Psoas muscle (tissue), 8 donors: ENCODE measurements at places on chromosomes 5 and 9. TPM values are rescaled to one million over a fixed set of nuclear protein-coding genes. Genes with fewer than 3 reads are reported as not detected.

GRCh38 chr9:90726215-90726614 is 75.4 kb upstream of the SYK start:
- H3K4me3 ChIP-seq, result no peak overlapping the region
- H3K27ac ChIP-seq, result no peak overlapping the region
- no peak for DNase-seq
- no peaks in the 10 kb centered on the region for H3K27me3 ChIP-seq
- H3K36me3 ChIP-seq, result no peaks in the 10 kb centered on the region

DNA sequence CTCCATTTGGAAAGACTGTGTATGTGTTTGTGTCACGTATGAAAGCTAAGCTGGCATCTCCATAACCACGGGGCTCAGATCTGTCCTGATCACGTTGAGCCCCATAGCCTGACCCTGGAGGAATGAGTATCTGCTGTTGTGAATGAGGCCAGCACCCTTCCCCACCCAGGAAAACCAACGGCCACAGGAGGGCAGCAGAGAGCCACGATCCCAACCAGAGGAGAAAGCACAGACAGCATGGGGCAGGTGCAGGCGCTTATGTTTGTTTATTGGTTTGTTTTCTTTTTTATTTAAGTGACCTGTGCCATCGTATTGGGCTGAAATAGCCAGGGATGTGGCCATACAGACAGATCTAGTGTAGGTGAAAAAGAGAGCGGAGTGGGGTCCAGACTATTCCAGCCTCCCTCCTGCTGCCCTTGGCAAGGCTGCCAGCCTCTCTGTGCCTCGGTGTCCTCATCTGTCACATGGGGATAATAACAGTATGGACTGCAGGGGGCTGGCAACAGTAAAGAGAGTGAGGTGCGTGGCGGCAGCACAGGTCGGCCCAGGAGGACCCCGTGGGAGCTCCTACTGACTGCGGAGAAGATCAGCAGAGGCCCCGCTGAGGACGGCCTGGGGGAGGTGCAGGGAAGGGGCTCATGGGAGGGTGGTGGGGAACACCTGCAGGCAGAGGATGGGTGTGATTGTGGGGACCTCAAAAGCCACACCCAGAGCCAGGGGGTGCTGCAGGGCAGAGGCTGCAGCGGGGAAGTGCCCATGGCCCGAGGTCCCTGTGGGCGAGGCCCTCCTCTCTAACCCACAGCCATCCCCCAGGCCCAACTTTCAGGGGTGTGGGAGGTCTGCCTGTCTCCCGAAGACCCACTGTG is 12.1 kb downstream of the OR2V2 start:
- peak overlapping the region; percentile 55 for H3K27ac ChIP-seq
- peaks cover 5% of the 10 kb centered on the region for H3K4me1 ChIP-seq
- H3K4me3 ChIP-seq, result no peak overlapping the region
- peak; percentile 87 for DNase-seq
- H3K27me3 ChIP-seq, result peaks cover 4% of the 10 kb centered on the region

- H3K4me3 ChIP-seq, result no peak overlapping the region
- no peaks in the 10 kb centered on the region for H3K4me1 ChIP-seq
- no peaks in the 10 kb centered on the region for H3K27me3 ChIP-seq
- no peak overlapping the region for H3K27ac ChIP-seq
- no peaks in the 10 kb centered on the region for H3K36me3 ChIP-seq
- no peak for DNase-seq
Observed at GRCh38 chr9:28264368-28264767, 691.1 kb upstream of the C9orf72 start.

GRCh38 chr9:134502809-134503211 is 138.8 kb upstream of the COL5A1 start:
- H3K4me3 ChIP-seq, result no peak overlapping the region
- H3K36me3 ChIP-seq, result no peaks in the 10 kb centered on the region

DNA sequence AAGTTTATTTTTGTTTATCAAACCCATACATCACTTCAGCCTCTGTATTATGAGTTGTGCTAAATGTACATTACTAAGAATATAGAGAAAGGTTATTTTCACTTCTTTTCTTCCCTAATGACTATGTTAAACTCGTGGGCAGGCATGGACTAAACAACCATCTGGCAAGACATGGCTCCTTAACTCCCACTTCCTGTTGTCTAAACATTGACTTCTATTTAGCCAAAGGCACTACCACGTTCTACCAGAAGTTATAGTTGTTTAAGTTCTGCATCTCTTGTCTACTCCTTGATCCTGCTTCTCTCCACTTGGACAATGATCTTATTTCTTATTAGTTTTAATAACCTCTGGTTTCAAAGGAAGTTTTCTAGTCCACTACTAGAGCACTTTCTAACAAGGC is 136.1 kb downstream of the MACIR start:
- peak overlapping the region; percentile 10 for H3K27ac ChIP-seq
- no peak for DNase-seq
- no peak overlapping the region for H3K4me3 ChIP-seq
- no peaks in the 10 kb centered on the region for H3K36me3 ChIP-seq

DNA sequence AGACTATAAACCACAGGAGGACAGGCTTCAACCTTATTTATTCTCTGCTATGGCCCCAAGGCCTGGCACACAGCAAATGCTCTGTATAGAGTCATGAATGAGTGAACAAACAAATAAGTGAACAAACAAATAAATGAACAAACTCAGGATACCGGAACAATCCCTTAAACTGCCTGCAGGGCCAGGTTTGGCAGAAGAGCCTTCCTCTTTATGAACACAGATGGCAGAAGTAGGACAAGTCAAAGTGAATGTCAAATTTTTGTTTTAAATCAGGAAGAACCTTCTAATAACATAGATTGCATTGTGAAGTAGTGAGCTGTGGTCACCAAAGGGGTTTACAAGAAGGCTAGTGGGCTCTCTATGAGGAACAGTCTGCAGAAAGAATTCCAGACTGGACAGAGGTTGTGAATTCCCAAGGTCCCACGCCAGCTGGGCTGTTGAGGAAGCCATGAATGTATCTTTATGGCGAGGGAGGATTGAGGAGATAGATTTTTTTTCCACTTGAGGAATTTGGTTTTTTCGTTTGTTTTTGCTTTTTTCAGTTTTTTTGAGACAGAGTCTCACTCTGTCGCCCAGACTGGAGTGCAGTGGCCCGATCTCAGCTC is 30.3 kb upstream of the STING1 start:
- no peak overlapping the region for H3K4me3 ChIP-seq
- H3K27ac ChIP-seq, result no peak overlapping the region
- H3K4me1 ChIP-seq, result no peaks in the 10 kb centered on the region
- no peaks in the 10 kb centered on the region for H3K27me3 ChIP-seq
- DNase-seq, result no peak
- H3K36me3 ChIP-seq, result no peaks in the 10 kb centered on the region

- no peak overlapping the region for H3K4me3 ChIP-seq
- H3K36me3 ChIP-seq, result no peaks in the 10 kb centered on the region
- peak overlapping the region; percentile 54 for H3K27ac ChIP-seq
- no peaks in the 10 kb centered on the region for H3K4me1 ChIP-seq
- no peaks in the 10 kb centered on the region for H3K27me3 ChIP-seq
Observed at GRCh38 chr9:18785604-18786003, 247.4 kb downstream of the SAXO1 start.

- H3K27me3 ChIP-seq, result peaks cover 2% of the 10 kb centered on the region
- H3K4me1 ChIP-seq, result no peaks in the 10 kb centered on the region
- no peak overlapping the region for H3K27ac ChIP-seq
- no peak overlapping the region for H3K4me3 ChIP-seq
- H3K36me3 ChIP-seq, result no peaks in the 10 kb centered on the region
Observed at GRCh38 chr5:121833617-121834016, 18.1 kb upstream of the FTMT start.

DNA sequence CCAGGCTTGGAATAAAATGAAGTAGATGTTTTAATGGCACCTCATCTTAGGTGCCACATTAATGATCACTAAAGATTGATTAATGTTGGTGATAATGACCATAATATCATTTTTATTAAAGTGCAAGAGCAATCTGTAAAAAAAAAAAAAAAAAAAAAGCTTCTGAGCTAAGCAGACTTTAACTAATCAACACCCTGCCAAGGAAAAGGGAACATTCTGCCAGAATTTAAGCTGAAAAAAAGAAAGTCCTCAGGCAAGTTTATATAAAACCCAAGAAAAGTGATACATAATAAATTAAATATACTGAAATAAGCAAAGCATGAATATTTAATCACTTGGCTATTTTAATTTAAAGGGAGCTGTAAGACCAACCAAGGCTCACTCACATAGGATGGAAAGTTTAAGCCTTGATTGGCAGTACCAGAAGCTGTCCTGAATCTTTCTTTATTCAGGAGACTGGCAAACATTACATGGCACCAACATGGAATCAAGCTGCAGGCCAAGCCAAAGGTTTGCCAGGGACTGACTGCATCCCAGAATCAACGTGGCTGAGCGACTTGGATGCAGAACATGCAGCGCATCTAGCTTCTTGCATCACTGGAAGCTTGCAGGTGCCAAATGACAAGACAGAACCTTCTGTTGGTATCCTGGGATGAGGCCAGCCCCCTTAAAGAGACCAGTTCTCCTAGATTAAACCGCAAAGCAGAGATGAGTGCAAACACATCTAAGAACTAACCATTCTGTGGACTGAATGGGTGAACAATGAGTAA is 413.6 kb downstream of the ENC1 start:
- no peaks in the 10 kb centered on the region for H3K36me3 ChIP-seq
- H3K4me3 ChIP-seq, result no peak overlapping the region
- no peak overlapping the region for H3K27ac ChIP-seq
- peak; percentile 69 for DNase-seq
- H3K27me3 ChIP-seq, result no peaks in the 10 kb centered on the region

DNA sequence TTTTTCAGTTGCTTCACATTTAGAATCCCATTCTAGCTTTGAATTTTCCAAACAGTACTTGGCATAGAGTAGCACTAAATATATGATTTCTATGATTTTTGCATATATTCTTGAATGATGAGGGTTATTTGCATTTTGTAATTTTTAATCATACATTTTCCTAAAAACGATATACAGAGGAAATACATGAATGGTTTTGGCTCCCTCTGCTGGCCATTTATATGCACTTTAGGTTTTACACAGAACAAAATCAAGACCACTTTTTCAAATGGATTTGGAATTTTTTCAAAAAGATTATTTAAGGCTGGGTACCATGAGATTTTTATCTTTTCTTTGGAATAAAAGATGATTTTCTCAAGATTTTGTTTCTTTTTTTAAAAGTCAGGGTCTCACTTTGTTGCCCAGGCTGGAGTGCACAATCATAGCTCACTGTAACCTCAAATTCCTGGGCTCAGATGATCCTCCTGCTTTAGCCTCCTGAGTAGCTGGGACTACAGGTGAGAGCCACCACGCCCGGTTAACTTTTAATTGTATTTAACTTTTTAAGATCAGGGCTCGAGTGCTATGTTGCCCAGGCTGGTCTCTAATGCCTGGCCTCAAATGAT is 16.7 kb upstream of the COMMD10 start:
- H3K27me3 ChIP-seq, result no peaks in the 10 kb centered on the region
- H3K4me3 ChIP-seq, result no peak overlapping the region
- H3K36me3 ChIP-seq, result no peaks in the 10 kb centered on the region

DNA sequence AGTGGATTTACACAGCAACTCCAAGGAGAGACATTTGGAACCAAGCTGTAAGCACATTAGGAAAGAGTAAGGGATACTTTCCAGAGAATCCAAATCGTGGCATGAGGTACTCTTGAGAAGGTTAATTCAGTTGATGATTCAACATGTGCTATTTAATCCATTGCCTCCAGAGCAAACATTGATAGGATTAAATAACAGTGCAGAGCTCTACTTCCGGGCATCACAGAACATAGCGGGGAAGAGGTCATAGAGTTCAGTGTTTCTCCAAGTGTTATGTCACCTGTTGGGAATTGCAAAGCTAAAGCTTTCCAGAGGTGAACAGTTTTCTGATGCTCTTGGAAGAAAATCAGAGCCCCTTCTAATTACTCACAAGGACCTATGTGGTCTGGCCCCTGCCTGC is 127.5 kb downstream of the PPP2R2B start:
- no peaks in the 10 kb centered on the region for H3K27me3 ChIP-seq
- no peaks in the 10 kb centered on the region for H3K4me1 ChIP-seq
- H3K27ac ChIP-seq, result no peak overlapping the region
- H3K4me3 ChIP-seq, result no peak overlapping the region

- no peak overlapping the region for H3K4me3 ChIP-seq
- H3K36me3 ChIP-seq, result no peaks in the 10 kb centered on the region
- no peaks in the 10 kb centered on the region for H3K27me3 ChIP-seq
- no peaks in the 10 kb centered on the region for H3K4me1 ChIP-seq
Observed at GRCh38 chr9:80156756-80157472, 585.1 kb downstream of the TLE4 start.

- no peak for DNase-seq
- H3K4me1 ChIP-seq, result peaks cover 8% of the 10 kb centered on the region
- no peaks in the 10 kb centered on the region for H3K36me3 ChIP-seq
- H3K27me3 ChIP-seq, result no peaks in the 10 kb centered on the region
Observed at GRCh38 chr9:129988607-129989361, 54.2 kb downstream of the FNBP1 start.

- DNase-seq, result no peak
- no peak overlapping the region for H3K27ac ChIP-seq
- H3K4me1 ChIP-seq, result peaks cover 6% of the 10 kb centered on the region
- H3K27me3 ChIP-seq, result no peaks in the 10 kb centered on the region
Observed at GRCh38 chr5:6749026-6749716, 35.9 kb downstream of the TENT4A start.

- DNase-seq, result no peak
- H3K27me3 ChIP-seq, result no peaks in the 10 kb centered on the region
- no peaks in the 10 kb centered on the region for H3K4me1 ChIP-seq
- H3K4me3 ChIP-seq, result no peak overlapping the region
Observed at GRCh38 chr5:34022121-34022705, 14.4 kb upstream of the AMACR start.

DNA sequence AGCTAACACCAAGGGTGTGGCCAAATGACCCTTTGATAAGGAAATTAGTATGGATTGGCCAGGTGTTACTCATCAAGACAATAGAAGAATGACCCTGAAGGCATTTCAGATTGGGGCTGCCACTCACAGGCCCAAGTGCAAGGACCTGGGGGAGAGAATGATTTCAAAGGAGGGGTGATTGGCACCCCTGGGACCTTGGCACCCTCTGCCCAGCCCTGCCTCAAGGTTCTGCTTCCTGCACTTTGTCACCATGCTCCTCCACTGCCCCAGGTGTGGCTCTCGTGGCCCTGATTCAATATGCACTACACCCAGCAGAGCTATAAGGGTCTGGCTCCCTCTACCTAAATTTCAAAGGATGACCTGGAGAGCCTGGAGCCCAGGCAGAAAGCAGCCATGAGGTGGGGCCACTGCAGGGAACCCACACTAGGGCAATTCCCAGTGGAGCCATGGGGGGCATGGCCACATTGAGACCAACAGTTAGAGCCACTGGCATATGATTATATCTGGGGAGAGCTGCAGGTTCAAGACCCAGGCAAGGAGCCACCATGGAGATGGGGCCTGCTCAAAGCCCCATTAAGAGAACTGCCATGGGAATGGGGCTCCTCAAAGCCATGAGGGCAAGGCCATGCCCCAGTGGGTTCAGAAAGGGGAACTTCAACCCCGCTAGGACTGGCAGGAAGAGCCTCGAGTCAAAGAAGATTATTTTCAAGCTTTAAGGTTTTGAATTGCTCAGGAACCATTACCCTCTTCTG is 93.0 kb downstream of the CEMIP2 start:
- no peak overlapping the region for H3K4me3 ChIP-seq
- no peak overlapping the region for H3K27ac ChIP-seq
- no peaks in the 10 kb centered on the region for H3K27me3 ChIP-seq
- H3K4me1 ChIP-seq, result no peaks in the 10 kb centered on the region

The SLC9A3 gene
- total RNA-seq, result 1.7 TPM

The FANCG gene
- 6.0 TPM for total RNA-seq

The STK32A gene
- total RNA-seq, result 0.36 TPM

The PCDHGA4 gene
- total RNA-seq, result 2.4 TPM

The LEAP2 gene
- total RNA-seq, result 0.61 TPM

The GABRB2 gene
- 0.21 TPM for total RNA-seq

The PNPLA7 gene
- 11.6 TPM for total RNA-seq

The OMD gene
- 0.12 TPM for total RNA-seq

The PCDHGA1 gene
- total RNA-seq, result 1.4 TPM

The ZNF883 gene
- total RNA-seq, result 0.49 TPM

The ELL2 gene
- 27.3 TPM for total RNA-seq
